ENCODE measurements at places on chromosomes 6 and 20.

DNA sequence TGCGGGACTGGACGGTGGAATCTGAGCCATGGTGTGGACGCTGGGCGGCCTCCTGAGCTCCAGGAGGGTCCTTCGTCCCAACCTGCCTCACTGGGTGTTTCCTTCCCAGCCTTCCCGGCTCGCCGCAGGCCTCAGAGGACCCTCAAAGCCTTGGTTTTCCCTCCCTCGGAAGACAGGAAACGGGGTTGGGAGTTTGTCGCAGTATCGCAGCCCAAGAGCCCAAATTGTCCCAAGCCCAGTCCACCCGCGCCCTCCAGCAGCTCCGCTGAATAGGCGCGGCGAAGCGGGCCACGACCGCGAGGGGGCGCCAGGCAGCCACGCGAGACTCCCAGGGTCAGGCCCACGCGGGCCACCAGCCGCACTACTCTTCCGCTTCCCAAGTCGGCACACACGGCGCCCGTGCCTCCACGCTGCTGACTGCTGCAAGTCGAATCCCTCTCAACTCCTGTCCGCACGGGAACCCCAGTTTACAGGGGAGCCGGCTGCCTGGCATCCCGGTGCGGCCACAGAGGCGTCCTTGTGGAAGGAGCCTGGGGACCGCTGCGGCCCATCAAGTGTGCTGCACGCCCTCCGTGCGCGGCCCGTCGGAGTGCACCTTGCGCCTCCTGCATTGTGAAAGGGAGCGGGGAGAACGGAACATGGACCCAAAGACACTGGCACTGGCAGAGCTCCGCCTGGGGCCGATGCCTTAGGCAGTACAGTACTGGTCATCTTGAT is 40.4 kb upstream of the HMGA1 start:
- peak; percentile 77 for DNase-seq

GRCh38 chr20:62396367-62397239 is 9.7 kb downstream of the RPS21 start:
- DNase-seq, result no peak

DNA sequence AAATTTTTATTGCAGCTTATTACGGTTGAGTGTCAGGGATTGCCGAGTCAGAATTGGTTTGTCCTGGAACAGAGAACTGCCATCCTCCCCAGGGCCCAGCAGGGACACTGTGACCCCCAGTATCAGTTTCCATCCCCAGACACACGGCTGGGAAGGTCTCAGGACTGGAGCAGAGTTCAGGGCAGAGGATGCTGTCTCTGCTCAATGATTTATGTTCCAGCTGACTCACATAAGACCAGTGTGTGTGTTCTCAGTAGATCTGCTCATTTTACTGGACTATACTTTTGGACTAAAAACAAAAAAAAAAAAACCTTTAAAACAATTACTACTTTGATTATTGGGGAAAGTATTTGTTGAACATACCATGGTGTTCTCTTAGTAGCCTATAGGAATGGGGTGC is 44.2 kb downstream of the FNDC1 start:
- no peak for DNase-seq

DNA sequence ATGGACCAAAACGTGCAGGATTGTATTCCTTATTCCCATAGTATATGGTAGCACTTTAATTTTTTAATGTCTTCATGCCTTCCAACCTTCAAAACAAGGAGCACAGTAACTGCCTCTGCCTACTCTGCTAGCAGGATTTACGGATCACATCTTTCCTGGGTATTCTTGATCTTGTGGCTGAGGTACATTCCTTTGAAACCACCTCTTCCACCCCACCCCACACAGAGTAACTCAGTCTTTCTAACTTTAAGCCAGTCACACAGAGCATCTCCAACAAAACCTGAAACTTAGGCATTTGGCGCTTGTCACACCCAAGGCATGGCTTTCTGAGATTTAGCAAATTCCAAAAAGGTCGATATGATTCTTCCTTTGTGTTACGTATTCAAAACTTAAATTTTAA is 2.3 kb upstream of the ID4 start:
- DNase-seq, result no peak

- DNase-seq, result no peak
Measured at GRCh38 chr6:118100717-118101116, 193.7 kb downstream of the SLC35F1 start.

- no peak for DNase-seq
Measured at GRCh38 chr6:129911732-129912131, 50.6 kb upstream of the TMEM244 start.
